Lung (tissue), 17 donors: ENCODE measurements at places on chromosomes 5 and 9.

- no peak for DNase-seq
These were observed 99.3 kb downstream of the SEMA6A start for GRCh38 chr5:116475338-116475737.

GRCh38 chr5:172872997-172873491 is 39.0 kb downstream of the ERGIC1 start:
- peak; percentile 82 for DNase-seq

DNA sequence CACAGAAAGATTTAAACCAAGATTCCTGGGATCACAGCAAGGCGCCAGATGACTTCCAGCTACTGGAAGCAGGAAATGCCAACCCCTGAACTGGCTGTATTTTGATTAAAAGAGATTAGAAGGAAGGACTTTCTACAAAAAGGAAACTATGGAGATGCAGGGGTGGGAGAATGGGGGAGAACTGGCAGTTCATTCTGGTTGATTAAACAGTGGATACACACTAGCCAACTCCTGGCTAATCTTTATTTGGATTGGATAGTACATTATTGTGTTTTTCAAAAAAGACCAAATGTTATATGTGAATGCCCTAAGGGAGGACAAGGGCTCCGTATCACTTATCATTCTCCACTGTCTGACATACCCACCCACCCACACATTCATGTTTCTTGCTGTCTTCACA is 93.2 kb downstream of the CDO1 start:
- DNase-seq: no peak

DNA sequence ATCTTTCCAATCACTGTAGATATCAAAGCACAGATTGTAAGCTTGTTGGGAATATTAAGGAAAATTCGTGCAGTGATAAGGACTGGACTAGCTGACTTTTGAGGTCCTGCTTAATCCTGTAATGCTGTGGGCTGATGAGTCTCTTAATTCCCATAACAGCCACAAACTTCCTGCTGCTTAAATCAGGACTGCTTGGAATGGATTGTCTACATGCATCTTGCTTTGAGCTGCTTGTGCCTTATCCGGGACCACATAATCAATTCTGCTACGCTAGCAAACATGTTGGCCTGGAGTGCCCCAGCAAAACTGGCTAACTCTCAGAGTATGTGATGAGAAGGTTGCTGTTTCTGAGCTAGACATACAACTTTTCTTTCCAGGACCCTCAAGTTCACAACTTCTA is 79.6 kb downstream of the SNCAIP start:
- DNase-seq: peak; percentile 55

DNA sequence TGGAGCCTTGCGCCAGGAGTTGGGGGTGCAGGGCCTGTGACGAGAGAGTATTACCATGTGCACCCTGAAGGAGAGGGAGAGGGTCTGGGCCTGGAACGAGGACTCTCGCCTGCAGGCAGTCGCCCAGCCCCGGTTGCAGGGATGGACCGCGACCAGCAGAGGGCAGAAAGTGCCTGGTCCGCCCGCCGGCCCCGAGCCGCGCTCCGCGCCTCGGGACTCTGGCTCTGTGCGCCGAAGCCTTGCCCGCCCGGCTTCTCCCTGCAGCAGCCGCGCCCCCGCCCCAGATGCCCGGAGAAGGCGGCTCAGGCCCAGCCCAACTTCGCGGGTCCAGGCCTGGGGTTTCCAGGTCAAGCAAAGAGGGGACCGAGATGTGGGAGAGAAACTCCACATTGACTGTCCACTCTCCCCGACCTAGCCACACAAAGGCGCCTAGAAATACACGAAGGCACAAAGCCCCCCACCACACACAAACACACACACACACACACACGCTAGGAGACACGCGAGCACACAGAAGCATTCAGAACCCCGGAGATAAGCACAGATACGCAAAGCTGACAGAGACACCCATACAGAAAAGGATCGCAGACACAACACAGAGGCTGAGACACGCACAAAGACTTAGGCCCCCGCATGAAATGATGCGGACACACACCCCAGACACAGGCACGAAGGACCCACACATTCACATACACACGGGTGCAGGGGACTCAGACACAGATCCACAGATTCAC is 2.0 kb upstream of the LMX1B start:
- DNase-seq: peak; percentile 82
